Right hindlimb (tissue), 1 donor: ENCODE measurements at places on chromosomes 7 and 10.

- DNase-seq, result no peak
Observed at GRCh38 chr10:116870949-116871348, 21.6 kb downstream of the ENO4 start.

- DNase-seq, result no peak
Observed at GRCh38 chr10:5595095-5595494, 70.3 kb downstream of the CALML3 start.

GRCh38 chr10:73810735-73811465 is 498 bp downstream of the NDST2 start:
- DNase-seq, result peak; percentile 44

DNA sequence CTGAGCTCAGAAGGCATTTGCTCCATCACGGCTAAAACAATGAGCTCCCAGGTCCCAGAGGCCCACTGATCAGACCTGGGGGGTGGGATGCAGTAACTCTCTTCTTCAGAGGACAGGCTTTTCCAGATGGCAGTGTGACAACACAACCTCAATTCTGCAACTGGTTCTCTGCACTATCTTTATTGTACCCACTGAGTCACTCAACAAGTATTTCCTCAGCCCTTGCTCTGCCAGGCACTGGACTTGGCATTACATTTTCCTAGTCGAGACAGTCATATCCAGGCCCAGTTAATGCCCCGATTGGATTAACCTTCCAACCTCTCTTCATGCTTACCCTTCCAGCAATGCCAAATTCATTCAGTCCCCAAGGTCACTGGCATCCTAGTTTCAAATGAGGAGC is 72.6 kb downstream of the JAZF1 start:
- no peak for DNase-seq

DNA sequence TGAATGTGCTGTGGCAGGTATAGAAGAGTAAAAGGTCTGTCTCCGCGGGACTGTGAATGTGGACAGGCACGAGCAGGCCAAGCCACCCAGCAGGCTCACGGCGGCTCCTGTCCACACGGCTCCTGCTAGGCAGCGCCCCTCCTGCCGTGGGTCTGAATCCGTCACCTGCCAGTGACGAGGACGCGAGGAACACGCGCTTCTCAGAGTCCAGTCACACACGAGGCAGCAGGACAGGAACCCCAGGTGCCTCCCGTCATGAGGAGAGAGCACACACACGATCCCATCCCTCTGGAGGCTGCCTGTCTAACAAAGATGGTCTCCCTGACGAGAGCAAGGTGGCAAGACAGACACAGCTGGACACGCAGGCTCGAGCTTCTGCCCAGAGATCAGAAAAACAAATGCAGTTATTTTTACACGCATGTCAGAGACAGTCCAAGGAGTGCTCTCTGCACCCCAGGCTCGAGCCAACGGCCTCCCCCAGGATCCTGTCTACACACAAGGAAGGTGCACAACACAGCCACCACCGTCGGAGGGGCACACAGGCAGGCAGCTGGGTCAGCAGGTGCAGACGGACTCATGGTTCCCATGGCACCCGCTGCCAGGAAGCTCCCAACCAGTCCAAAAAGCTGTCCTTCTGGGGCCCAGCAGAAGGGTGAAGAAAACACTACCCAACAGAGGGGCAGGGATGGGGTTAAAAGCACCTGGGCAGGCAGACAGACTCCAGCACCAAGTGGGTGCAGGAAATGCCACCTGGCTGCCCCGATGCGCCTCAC is 103.2 kb downstream of the MAD1L1 start:
- DNase-seq, result no peak

- peak; percentile 51 for DNase-seq
Observed at GRCh38 chr10:5888843-5889623, 660 bp downstream of the ANKRD16 start.

- no peak for DNase-seq
Observed at GRCh38 chr7:26912338-26912737, 47.9 kb upstream of the SKAP2 start.

DNA sequence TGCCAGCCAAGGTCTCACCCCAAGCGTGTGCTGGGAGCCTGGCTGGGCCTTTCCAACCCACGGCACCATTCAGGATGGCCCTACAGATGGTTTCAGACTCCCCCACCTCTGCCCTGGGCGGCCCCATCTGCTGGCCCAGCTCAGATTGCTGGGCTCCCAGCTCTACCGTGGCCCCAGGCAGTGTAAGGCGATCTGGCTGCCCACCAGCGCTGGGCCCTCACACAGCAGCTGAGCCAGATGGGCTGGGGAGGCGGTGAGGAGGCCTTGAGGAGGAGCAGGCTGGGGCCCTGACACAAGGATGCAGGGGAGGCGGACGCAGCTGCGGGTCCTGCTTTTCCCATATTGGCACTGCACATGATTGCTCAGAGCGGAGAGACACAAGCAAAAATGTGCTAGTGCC is 162.8 kb downstream of the NRF1 start:
- DNase-seq, result peak; percentile 64

- no peak for DNase-seq
Observed at GRCh38 chr7:106915873-106916272, 50.8 kb downstream of the PIK3CG start.

DNA sequence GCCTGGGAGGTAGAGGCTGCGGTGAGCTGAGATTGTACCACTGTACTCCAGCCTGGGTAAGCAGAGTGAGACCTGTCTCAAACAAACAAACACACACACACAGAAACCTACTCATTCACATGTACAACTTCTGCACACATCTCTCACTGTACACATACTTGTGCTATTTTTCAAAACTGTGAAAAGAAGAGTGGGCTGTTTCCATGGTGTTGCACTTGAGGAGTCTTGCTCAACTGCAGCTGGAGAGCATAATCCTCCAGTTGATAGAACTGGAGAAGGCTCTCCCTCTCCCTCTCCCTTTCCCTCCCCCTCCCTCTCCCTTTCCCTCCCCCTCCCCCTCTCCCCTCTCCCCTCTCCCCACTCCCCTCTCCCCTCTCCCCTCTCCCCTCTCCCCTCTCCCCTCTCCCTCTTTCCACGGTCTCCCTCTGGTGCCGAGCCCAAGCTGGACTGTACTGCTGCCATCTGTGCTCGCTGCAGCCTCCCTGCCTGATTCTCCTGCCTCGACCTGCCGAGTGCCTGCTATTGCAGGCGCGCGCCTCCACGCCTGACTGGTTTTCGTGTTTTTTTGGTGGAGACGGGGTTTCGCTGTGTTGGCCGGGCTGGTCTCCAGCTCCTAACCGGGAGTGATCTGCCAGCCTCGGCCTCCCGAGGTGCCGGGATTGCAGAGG is 43.7 kb upstream of the DLD start:
- DNase-seq, result no peak

DNA sequence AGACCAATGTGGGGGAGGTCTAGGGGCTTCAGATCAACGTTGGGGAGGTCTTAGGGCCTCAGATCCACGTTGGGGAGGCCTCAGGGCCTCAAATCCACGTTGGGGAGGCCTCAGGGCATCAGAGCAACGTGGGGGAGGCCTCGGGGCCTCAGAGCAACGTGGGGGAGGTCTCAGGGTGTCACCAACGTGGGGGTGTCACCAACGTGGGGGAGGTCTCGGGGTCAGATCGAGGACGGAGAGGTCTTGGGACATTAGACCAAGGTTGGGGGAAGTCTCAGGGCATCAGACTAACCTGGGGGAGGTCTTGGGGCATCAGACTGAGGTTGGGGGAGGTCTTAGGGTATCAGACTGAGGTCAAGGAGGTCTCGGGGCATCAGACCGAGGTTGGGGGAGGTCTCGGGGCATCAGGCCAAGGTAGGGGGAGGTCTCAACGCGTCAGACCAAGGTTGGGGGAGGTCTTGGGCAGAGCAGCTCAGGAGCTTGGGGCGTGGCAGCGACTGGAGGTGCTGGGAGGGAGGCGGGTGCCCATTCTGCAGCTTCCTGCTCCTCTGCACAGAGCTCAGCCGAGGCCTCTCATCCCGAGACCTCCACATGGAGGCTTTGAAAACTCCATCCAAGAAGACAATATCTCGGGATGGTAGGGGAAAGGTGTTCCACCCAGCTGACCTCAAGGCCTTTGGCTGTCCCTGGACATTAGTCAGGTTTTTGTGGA is 159.8 kb downstream of the WDR37 start:
- DNase-seq, result no peak

DNA sequence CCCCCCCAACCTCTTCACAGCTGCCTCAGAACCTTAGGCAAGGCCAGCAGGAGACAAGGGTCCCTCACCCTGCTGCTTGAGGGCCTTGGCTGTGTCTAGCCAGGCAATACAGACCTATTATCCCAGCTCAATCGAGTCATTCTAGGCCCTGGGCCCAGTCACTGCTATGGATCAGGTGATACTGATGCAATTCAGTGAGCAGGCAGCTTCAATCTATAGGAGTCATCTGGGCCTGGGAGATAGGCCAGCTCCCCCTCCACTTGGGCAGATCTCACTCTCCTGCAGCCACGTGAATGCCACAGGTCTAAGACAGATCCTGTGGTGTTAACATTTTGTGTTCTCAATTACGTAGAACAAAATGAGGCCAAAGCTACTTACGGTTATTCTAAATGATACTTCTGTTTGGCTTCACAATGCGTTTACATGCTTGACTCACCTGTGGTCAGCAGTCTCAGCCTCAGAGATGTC is 68.0 kb upstream of the LRRC4 start:
- no peak for DNase-seq

- no peak for DNase-seq
Observed at GRCh38 chr7:67309764-67310549, 313.3 kb downstream of the TYW1 start.

- no peak for DNase-seq
Observed at GRCh38 chr7:29641651-29642050, 78.0 kb downstream of the PRR15 start.

DNA sequence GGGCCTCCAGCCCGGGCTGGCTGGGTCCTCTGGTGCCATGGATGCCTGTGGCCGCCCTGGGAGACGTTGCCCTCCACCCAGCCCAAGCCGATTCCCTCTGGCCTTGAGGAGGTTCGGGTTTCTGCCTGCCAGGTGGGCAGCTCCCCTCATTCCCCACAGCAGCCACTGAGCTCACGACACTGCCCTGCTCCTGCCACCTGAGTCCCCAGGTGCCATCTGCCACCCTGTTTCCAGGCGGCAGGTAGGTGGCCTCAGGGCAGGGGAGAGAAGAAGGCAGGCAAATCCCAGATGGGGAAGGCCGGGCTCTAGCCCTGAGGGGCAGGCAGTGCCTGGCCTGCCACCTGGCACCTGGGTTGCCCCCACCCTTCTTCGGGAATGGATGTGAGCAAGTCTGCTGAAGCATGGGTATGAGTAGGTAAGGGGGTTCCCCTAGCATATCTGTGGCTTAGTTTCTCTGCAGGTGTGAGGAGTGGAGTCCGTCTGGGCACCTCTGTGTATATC is 92.2 kb upstream of the PPIF start:
- no peak for DNase-seq

DNA sequence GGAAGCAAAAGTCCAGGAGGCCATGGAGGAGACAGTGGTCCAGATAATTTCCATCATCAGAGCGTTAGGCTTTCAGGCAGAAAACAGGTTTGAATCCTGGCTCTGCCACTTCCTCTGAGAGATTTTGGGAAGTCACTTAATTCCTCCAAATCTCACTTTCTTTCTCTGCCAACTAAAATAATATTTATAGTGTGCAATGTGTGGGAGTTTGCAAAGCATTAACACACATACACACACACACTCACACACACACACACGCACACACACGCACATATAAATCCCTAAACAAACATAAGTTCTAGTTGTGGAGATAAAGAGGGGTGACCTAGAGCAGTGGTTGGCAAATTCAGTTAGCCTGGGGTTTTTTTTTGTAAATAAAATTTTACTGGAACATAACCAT is 84.8 kb downstream of the TRIL start:
- DNase-seq, result peak; percentile 32

- DNase-seq, result no peak
Observed at GRCh38 chr10:3028441-3028840, 38.9 kb upstream of the PFKP start.

GRCh38 chr10:129280908-129281586 is 186.0 kb upstream of the MGMT start:
- peak; percentile 80 for DNase-seq

- no peak for DNase-seq
Observed at GRCh38 chr10:59971915-59972314, 65.6 kb upstream of the CCDC6 start.

GRCh38 chr7:16587790-16588189 is 57.8 kb downstream of the ANKMY2 start:
- DNase-seq, result peak; percentile 60

- DNase-seq, result no peak
Observed at GRCh38 chr7:120302190-120302589, 29.2 kb downstream of the KCND2 start.

DNA sequence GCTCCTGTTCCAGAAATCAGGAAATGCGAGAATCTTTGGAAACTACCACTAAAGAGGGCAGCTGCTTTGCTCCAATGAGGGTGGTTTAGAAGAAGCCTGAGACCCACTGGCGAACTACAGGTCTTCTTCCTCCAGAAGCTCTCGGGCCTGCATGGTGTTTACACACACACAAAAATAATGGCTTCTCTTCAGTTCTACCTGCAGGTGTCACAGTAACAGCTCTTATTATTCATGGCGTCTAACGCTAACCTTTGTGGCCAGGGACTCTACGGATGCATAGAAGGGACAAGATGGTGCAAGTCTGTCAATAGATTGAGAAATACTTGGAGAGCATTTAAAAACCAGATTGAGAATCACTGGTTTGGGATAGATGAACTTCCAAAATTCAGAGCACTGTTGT is 22.4 kb downstream of the GPR141 start:
- DNase-seq, result no peak

- DNase-seq, result peak; percentile 71
Observed at GRCh38 chr7:117113871-117114270, 160.6 kb downstream of the ST7 start.

DNA sequence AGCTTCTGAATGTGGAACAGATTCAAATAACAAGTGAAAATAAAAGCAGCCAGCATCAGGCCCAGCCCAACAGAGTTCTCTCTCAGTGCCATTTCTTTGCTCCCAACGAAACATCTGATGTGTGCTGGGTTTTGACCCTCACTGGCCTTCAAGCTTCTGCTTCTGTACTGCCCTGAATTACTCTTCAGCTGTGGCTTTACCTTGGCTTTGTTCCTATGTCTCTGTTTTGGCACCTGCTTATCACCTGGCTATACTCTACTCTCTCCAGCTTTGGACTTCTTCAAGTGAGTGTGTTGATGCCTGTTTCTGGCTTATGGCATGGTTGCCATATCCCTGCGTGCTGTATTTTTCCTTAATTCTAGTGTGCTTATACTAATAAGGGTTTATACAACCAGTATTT is 768.3 kb downstream of the SORCS1 start:
- DNase-seq, result no peak

- DNase-seq, result no peak
Observed at GRCh38 chr7:7100432-7100849, 81.9 kb upstream of the C1GALT1 start.

- no peak for DNase-seq
Observed at GRCh38 chr7:44618753-44619152, 12.3 kb downstream of the OGDH start.

DNA sequence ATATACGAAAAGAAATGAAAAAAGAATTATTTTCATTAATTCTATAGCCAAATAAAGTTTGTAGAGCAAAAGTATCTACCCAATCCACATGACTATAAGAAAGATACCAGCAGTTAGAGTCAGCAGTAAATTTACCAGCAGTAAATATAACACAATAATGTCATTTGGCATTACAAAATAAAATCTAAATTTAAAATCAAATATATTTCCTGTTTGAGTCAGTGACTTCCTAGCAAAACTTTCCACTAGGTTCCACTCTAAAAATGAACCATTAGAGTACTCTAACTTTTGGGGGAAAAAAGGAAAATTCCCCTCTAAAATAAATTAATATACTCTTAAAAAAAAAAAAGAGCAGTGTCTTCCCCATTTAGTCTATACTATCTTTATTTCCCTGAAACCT is 144.8 kb downstream of the CPEB3 start:
- no peak for DNase-seq
